Activated gamma-delta T cell (primary cell): ENCODE measurements at places on chromosomes 5 and 9.

DNA sequence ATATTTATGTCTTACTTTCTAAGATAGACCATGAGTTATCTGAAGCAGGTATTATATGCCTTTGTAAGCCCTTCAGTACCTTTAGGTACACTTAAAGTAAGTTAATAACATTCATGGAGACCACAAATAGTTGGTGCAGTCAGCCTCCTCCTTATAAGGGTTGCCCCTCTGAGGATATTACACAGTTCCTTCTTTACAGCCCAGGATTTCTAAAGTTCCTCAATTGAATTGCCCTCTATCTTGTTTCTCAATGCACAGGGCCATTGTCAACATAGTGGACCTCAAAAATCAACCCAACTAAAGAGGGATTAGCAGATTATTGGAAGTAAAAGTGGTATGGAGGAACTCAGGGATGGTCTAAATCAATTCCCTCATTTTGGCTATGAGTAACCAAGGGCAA is 50.3 kb downstream of the HMHB1 start:
- no peak for DNase-seq

- DNase-seq: no peak
These were observed 10.7 kb upstream of the OR5C1 start for GRCh38 chr9:122777935-122778627.

DNA sequence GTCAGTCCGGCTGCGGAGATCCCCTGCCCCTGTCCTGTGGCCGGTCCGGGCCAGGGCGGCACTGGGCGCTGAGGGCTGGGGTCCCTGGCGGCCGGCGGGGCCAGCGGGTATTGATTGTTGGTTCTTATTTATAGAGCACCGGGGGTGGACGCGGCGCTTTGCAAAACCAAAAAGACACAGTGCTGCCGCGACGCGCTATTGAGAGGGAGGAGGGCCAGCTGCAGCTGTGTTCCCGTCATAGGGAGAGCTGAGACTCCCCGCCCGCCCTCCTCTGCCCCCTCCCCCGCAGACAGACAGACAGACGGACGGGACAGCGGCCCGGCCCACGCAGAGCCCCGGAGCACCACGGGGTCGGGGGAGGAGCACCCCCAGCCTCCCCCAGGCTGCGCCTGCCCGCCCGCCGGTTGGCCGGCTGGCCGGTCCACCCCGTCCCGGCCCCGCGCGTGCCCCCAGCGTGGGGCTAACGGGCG is 2.5 kb downstream of the LRRC26 start:
- DNase-seq: no peak

- DNase-seq: no peak
These were observed 160.7 kb upstream of the ACOT12 start for GRCh38 chr5:81554647-81555046.

DNA sequence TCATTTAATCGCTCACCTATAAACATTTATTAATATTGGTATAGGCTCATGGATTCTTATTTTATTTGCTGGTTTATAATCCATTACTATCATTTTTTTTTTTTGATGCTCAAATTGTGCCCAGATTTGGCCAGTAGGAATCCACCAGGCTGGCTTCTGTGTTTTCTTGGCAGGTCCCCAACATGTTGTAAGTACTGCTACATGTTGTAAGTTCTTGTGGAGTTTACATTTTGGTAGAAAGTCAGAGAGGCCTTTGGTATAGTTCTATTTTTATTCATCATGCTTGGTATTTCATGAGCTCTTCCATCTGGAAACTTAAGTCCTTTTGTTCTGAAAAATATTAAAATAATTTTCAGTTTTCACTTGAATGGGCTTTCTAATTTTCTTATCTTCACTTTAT is 47.1 kb downstream of the MAT2B start:
- no peak for DNase-seq

- no peak for DNase-seq
These were observed 160.7 kb upstream of the DAPK1 start for GRCh38 chr9:87336914-87337333.

DNA sequence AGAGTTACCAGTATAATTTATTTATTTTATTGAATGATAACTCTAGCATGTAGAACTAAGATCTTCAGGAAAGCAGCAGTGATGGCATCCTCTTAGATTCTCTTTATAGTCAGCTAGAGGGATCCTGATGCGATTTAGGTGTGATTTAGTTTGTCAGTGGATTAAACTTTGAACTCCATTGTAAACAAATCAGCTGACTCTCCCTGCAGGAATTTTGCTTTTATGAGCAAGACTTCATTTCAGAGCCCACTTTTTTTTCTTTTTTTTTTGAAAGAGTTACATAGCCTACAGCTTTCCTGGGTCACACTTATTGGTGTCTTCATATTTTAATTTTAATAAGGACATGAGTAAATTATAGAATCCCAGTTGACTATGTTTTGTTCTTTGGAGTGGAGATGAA is 93.8 kb upstream of the SEMA6A start:
- no peak for DNase-seq

DNA sequence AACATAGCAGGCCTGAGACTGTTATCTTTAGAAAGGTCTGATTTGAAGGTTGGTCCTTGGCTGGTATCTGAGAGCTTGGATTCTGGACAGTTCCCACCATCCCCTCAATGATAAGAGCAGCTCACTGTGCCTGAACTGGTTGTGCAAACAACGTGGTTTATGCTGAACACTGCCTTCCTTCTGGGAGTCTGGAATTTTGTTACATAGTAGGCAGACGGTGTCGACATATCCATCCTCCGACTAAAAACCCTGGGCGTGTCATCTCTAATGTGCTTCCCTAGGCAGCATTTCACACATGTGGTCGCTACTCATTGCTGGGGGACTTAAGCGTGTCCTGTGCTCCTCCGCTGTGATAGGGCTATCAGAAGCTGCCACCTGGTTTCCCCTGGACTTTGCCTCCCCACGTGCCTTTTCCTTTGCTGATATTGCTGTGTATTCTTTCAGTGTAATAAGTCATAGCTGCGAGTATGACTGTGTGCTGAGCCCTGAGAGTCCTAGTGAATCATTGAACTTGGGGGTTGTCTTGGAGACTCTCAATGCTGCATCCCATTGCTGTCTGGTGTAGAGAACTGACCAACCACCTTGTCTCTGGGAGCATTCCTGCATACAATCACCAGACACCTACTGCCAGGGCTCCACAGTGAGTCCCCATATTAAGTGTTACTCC is 119.1 kb upstream of the TBC1D2 start:
- no peak for DNase-seq

DNA sequence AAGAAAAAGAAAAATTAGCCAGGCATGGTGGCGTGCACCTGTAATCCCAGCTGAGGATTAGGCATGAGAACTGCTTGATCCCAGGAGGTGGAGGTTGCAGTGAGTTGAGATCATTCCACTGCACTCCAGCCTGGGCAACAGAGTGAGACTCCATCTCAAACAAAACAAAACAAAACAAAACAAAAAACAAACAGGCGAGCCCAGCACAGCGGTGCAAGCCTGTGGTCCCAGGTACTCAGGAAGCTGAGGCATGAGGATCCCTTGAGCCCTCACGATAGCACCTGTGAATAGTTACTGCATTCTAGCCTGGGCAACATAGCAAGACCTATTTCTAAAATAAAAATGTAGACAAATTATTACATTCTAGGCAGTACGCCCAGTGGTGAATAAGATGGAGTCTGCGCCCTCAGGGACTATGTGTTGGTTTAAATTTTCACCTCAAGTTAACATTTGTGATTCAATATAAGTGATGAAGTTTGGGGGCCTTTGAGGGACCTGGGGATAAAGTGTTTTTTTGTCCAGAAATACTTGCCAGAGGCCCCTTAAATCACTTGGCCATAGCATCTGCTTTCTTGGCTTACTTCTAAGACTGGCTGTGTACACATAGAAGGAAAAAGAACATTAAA is 3.4 kb upstream of the GAPVD1 start:
- DNase-seq: no peak

GRCh38 chr5:154516475-154516874 is 38.4 kb upstream of the HAND1 start:
- DNase-seq: no peak

GRCh38 chr9:96449523-96449844 is 485 bp upstream of the HABP4 start:
- no peak for DNase-seq

GRCh38 chr5:107669096-107670031 is 1.4 kb downstream of the EFNA5 start:
- no peak for DNase-seq

GRCh38 chr5:118468085-118468484 is 520.3 kb downstream of the DTWD2 start:
- DNase-seq: no peak

DNA sequence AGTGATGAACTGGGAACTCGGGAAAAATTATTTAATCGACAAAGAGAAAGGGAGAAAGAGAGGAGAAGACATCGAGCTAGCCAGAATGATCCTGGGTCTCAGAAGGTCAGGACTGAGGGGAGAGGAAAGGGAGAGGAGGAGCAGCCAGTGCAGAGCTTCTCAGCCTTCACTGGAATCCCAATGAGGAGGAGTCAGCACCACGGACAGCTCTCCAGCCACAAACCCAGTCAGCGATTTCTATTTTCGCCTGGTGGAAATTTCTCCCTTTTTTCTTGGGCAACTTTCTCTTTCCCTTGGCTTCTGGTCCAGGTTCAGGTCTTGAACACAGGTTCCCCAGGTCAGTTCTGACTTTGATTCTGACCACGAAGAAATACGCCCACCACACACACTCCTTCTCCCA is 1.6 kb upstream of the BRINP1 start:
- no peak for DNase-seq

DNA sequence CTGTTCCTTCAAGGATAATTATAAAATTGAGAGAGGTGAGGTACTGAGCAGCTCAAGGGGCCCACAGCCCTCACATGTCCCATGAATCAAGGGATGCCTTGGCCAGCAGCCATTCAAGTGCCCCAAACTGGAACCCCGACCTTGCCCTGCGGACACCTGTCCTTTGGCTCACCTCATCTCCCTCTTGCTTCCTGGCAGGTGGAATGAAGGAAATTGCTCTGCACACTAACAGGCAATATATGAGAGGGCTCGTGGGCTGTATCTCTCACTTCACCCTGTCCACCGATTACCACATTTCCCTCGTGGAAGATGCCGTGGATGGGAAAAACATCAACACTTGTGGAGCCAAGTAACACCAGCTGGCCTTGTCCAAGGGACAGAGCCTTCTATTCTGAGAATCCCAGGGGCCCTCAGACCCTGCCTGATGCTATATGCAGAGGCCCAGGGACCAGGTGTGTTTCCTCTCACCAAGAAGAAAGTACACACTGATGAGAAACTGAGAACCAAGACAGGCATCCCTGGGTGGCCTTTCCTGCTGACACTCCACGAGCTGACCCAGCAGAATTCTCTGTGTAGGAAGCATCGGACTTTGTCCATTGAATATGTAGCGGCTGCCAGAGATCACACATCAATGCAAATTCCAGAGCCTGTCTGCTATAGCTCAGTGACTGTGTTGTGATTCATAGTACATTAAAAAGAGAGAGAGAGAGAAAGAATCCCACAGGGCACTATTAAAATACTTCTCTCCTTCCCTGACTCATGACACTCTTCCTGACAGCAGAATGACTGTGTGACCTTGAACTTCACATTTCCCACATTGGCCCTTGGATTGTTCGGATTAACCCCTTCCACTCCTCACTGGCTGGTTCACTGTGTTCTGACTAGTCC is 92.6 kb downstream of the LIFR start:
- DNase-seq: no peak

GRCh38 chr9:82820186-82820585 is 242.8 kb downstream of the RASEF start:
- no peak for DNase-seq

DNA sequence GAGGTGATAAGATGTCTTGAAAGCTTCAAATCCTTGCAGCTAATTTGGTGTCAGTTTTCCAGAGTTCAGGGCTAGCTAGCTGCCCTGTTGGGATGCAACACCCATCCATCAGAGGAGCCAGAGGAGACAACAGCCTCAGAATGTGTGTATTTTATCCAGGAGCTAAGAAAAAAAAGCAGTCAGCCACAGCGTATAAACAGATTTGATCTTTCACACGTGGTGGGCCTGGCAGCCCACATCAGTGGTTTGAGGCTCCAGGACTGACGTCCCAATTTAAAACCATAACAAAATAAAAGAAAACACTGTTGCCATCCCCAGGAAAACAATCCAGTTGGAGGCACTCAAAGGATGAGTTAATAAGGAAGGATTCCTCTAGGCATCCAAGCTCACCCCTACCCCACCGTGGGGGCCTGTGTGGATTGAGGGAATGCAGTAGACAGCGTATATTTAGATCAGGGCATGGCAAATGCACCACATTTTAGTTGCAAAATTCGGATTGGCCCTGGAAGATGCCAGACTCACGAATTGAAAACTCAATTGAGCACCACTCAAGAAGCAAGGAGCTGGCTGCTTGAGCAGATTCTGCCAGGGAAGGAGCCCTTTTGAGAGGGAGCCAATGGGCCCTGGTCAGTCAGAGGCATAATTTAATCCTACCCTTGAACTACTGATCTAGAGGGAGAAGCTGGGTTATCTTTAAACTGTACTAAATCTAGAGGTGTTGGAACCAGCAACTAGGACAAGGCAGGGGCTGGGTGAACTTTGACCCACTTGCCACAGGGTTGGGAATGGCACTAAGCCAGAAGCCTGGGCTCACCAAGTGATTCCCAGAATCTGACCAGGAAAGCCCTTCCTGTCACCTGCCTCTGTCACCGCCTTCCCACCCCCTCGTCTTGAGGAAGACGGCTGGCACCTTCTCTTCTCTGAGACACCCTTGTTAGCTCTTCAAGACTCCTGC is 17.5 kb downstream of the ADRA1B start:
- DNase-seq: no peak

- DNase-seq: no peak
These were observed 779 bp downstream of the PKN3 start for GRCh38 chr9:128702949-128703615.

- DNase-seq: no peak
These were observed 94.8 kb downstream of the RCL1 start for GRCh38 chr9:4887556-4887955.

DNA sequence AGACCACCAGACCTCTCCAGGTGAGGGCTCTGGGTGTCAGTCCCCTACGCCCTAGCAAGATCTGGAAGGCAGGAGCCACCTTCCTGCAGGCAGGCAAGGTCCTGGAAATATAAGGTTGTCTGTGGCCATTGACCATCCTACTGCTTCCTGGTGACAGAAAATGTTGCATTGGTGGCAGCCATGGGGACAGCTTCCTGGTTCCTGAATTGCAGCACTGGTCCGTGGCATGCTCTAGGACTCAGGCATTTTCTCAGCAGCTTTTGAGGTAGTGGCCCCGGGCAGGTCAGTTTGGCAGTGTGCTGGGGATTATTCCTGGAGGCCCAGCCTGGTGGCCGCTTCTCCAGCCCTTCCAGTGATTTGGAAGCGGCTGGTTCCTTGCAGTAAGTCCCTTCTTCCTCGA is 36.6 kb upstream of the KCNMB1 start:
- no peak for DNase-seq

DNA sequence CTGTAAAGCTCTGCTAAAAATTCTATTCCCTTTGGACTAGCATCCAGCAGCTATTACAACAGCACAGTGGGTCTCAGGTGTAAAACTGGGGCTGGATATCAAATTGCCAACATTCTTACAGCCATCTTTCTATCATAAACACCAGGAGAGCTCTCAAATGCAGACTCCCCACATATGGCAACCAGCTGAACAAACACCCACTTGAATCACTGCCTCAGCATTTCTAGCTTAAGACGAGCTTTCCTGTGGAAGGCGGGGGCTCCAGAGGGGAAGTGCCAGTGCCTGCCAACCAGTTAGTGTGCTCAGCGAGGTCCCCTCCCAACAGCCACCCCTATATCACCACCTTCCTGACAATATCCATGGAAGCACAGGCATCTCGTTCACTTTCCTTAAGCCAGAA is 62.2 kb downstream of the IPPK start:
- DNase-seq: no peak

GRCh38 chr5:30355675-30356074 is 837.8 kb upstream of the CDH6 start:
- no peak for DNase-seq
